Activated T-cell treated with anti-CD3 and anti-CD28 coated beads for 1 hour (primary cell): ENCODE measurements at places on chromosomes 6 and 20.

GRCh38 chr6:25930532-25931410, at the start of gene SLC17A2:
TSS of gene SLC17A2 (minus strand) at chr6:25930691. CDS start at chr6:25925796, 4,895 bp downstream.
- no peak for DNase-seq

DNA sequence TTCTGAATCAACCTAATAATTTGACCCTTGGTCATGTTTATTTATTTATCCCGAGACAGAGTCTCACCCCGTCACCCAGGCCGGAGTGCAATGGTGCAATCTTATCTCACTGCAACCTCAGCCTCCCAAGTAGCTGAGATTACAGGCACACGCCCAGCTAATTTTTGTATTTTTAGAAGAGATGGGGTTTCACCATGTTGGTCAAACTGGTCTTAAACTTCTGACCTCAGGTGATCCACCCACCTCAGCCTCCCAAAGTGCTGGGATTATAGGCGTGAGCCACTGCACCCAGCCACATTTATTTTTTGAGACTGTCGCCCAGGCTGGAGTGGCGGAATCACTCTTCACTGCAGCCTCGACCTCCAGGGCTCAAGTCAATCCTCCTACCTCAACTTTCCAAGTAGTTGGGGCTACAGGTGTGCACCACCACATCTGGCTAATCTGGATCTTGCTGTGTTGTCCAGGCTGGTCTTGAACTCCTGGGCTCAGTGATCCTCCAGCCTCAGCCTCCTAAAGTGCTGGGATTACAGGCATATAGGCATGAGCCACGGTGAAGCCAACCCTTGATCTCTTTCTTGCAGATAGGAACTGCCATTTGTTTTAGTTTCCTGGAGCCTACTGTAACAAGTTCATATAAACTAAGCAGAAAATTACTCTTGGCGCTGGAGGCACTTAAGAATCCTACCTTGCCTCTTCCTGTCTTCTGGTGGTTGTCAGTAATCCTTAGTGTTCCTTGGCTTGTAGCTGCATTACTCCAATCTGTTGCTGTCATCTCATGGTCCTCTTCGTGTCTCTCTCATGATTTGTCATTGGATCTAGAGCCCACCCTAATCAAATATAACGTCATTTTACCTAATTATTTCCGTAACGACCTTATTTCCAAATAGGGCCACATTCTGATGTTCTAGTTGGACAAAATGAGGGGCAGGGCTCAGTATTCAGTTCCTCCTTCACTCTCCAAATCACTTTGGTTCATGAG, 2.3 kb downstream of the RPS18 start:
- DNase-seq: no peak

DNA sequence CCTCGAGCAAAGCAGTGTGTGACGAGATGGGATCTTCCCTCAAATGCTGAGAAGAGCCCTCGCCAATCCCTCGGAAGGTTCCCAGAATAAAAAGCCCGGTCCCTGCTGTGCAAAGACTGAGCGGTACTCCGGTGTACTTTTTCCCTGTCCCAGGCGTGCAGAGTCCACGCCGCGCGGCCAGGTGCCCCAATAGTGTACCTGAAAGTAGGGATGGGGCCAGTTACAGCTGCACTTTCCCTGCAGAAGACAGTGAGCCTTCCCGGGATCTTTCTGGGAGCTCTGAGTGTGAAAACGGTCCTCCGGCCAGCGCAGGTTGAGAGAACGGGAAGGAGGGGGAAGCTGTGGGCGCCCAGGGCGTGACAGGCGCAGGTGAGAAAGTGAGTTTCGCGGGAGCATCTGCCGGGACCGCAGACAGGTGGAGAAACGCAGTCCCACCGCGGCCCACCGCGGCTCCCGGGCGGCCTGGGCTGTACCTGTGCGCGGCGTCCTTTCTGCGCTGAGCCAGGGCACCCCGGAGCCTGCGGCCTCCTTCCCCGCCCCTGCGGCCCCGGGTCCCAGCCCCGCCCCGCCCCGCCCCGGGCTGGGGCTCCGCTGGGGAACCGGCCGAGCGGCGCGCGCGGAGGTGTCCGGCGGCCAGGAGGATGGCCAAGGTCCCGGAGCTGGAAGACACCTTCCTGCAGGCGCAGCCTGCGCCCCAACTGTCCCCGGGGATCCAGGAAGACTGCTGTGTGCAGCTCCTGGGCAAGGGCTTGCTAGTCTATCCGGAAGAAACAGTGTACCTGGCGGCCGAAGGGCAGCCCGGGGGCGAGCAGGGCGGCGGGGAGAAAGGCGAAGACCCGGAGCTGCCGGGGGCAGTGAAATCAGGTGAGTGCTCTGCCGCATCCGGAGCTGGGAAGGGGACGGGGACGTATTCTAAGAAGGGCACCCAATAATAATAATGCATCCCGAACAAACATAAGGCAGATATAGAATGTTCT, at the start of gene RFX6:
TSS of gene RFX6 (plus strand) at position 608 of the 977 bp plus-strand sequence. CDS start at position 642, 34 bp downstream.
- no peak for DNase-seq

DNA sequence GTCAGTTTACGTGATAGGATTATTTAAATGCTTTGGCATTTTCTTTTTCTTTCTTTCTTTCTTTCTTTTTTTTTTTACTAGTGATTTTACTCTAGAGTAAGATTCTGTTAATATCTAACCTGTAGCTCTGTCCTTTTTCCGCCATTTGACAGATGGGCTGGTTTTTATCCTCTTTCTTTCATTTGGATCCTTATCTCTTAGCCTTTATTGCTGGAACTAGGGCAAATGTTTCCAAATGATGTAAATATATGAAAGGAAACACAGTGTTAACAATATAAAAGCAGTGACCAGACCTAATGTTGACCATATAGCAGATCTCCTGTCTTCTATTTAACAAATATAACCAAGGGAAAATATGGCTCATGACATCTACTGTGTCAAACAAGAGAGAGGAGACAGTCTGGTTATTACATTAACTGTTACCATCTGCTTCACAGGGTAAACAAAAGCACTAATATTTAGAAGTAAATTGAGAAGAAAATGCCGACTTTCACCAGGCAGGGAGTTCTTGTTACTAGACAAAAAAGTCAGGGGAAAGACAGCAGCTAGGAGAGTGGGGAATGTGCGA, 59.8 kb upstream of the GCLC start:
- DNase-seq: no peak

GRCh38 chr6:88813045-88813444, 150.4 kb downstream of the RNGTT start:
- DNase-seq: no peak
